ENCODE measurements at places on chromosomes 7 and 10.

DNA sequence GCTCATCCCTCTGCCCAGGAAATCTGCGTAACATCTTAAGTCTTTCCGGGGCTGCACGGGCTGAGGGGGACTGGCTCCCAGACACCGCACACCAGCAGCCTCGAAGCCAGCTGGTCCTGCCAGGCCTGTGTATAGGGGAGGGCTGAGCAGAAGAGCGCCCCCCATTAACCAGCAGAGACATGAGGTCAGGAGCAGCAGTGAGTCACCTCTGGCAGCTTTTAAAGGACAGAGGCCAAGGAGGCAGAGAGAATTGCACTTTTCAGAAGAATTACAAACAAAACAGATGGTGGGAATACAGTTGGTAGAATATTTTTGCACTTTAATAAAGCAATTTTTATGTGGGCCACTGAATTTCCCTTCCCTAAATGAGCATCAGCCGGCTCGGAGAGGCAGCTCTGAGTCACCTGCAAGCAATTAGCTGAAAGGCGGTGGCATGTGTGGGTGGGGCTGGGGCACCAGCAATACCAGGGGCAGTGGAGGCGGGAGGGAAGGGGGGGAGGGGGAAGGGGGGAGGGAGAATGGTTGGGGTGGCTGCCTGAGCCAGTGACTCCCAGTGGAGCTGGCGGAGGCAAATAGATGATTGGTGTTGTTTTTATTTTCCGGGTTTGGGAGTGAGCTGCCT lies 39.1 kb downstream of the GOLGA7B start:
- peak; percentile 12 for DNase-seq

- no peak for DNase-seq
Observed at GRCh38 chr10:122139627-122140170, 131.4 kb upstream of the BTBD16 start.

DNA sequence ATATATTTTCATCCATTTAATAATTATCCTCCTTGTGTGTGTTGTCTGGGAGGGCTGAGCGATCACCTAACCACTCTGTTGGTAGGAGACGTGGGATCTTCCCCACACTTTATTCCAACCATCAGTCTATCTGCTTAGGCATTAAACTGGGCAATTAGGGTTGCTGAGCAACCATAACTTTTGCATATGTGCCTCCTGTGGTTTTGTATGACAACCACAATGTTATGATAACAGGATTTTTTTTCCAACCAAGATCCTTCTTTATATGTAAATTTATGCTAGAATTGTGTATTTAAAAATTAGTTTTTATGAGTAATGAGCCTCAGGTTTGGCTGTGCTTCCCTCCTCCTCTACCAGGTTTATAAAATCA lies 495.0 kb upstream of the MGMT start:
- no peak for DNase-seq

- DNase-seq = no peak
Observed at GRCh38 chr7:23396222-23397015, 73.9 kb downstream of the IGF2BP3 start.

DNA sequence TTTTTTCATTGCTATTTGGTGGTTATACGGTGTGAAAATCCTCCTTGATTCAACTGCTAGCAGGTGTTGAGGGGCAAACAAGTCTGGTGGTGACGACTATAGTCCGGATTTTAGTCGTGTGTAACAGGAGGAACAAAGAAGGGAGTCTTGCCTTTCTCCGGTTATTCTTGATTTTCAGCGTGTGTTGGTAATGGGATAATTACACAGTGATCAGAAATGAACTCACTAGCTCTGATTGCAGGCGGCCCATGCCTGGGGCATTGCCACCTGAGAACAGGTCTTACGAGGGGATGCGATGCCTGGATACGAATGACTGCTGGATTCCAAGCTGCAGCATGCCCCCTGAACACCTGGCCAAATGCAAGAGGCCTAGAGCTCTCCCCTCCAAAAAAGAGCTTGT lies 72.8 kb downstream of the CAMK1D start:
- no peak for DNase-seq

- no peak for DNase-seq
Observed at GRCh38 chr7:26684447-26684846, 179.9 kb downstream of the SKAP2 start.

DNA sequence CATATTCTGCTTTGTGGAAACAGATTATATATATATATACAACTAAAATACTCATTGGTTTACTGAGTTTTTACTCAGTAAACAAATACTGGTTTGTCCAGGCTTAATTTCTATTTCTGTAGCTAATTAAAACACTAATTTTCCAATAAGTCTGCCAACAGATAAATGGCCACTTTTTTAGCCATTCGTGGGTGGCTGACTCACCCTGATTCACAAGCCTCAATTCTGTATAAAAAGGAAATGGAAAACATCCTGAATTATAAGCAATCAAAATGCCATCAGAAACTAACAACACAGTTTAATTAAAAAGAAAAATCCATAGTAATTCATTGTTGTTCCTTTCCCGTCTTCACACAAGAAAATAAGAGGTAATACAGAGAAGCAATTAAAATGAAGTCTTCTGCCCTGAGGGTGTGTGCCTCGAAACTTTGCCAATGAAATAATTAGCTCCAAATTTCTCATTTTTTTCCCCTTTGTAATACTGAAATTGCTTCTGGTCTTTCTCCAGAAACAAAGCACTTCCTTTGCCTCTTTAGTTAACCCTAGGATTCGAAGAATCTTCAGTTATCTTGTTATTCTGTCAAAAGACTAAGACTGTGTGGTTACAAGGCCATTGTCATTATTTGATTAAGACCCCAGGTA lies 118.7 kb upstream of the PTN start:
- DNase-seq = no peak

DNA sequence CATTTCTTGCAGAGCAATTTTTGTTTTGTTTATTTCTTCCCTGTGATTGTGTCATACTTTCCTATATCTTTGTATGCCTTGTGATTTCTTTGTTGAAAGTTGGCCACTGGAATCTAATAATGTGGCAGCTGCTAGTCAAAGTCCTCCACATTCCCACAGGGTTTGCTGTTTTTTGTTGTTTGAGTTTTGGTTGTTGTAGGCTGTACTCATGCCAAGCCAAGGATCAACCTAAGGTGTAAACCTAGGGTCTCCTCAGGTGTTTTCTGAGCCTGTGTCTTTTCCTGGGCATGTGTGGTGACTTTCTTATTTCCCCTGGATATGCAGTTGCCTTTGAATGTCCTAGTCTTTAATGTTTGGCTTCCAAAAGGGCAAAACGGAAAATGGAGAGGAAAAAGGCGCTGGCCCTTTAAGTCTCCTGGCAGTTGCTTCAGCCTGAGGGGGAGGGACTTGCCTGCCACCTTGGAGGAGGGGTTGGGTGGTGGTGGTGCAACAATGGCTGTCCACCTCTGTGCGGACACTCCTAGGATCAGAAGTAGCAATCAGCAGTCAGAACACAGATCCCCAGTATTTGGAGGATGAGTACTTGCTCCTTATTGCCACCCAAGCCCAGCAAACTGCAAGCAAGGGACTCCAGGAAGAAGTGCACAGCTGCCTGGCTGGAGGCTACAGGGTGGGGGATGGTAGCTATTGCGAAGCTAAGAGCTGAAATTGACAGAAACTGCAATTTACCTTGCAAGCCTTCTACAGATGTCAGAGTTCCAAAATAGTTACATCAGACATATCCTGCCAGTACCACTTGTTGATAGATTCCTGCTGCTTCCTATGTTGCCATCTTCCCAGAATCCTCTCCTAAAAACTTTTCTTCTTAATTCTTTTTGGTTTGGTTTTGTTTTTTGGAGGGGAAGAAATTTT lies 5.6 kb upstream of the ZNF518A start:
- no peak for DNase-seq

GRCh38 chr7:44959433-44959951 lies 19.3 kb downstream of the MYO1G start:
- DNase-seq = peak; percentile 38

GRCh38 chr10:82162549-82163195 lies 287.7 kb downstream of the NRG3 start:
- no peak for DNase-seq

DNA sequence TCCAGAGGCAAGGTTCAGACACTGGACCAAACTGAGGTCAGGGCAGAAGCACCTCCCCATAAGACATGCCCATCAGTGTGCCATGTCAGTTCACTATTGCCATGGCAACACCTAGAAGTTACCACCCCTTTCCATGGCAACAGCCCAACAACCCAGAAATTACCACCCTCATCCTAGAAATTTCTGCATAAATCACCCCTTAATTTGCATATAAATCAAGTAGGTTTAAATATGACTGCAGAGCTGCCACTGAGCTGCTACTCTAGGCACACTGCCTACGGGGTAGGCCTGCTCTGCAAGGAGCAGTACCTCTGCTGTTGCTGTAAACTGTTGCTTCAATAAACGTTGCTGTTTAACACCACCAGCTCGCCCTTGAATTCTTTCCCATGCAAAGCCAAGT lies 12.7 kb downstream of the STEAP2 start:
- DNase-seq = no peak

DNA sequence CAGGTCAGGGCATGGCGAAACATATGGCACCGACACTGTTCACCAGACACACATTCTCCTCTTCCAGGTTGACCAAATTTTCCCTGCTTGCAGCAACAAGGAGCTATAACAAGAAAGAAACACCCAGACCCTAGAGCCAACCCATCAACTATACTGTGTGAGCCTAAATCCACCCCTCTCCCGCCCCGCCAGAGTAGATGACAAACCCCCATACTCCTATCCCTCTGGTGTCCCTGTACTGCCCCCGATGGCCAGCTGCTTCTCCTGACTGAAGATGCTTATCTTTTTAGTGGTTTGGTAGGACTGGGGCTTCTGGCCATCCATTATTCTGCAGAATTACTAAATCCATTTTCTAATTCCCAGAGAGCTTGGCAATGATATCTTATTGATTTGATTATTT lies 70.1 kb upstream of the EEPD1 start:
- no peak for DNase-seq

- DNase-seq = no peak
Observed at GRCh38 chr10:50379616-50380015, 128.3 kb upstream of the ASAH2 start.

DNA sequence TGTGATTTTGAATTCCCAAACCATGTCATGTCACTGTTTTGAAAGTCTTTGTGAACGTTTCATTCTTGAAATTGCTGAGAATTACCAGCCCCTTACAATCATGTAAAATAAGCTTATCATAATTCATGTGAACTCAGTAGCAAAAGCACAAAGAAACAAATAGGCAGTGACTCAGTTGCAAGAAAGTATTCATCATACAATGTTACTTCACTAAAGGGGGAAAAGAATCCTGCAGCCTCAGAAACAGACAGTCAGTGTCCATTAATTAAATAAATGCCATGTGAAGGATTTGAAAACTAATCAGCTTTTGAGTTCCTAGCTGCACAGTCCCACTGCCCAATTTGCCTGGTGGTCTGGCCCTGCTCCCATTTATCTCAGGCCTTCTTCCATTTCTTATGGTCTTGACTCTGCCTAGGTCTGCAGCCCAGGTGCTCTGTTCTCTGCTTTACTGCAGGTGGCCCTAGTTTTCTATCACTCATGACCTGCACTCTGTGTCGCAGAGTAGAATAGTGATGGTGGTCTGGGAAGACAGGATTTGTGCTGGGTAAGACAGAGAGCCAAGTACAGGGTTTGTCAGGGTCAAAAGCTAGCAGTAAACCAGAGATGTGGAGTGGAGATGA lies 99.7 kb downstream of the PLCE1 start:
- no peak for DNase-seq

- DNase-seq = no peak
Observed at GRCh38 chr10:56871160-56871668, 510.2 kb upstream of the ZWINT start.

GRCh38 chr7:4119848-4120247 lies 562.2 kb upstream of the FOXK1 start:
- DNase-seq = no peak

DNA sequence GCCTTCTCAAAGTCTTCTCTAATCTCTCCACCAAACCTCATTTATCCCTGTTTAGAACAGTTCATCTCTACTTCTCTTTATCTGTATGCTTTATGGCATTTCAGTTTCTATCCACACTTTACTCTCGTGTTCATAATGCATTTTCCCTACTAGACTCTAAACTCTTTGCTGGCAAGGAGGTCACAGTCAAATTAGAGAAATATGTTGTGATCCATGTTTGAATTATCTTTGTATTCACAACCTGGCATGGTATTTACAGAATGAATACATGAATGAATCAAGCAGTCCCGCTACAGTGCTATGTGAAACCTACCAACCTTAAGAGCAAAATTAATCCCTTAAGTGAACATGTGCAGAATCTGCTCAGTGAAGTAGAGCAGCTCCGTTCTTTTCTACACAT lies 12.8 kb upstream of the YAE1 start:
- DNase-seq = no peak

DNA sequence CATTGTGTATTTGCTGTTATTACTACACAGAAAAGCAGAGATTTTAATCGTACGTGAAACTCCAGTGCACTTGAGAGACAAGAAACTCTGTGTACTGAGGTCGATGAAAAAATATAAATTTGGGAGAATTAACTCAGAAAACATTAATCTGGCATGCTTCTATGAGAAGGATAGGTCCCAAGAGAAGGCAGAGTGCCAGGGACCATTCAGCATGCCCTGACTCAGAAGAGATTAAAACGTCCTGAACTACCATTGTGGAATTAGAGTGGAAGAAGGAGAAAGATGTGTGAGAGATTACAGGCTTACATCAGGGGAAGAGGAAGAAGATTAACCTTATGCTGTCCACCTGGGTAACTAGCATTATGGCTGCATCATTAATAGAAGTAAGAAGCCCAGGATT lies 72.4 kb downstream of the REEP3 start:
- no peak for DNase-seq

DNA sequence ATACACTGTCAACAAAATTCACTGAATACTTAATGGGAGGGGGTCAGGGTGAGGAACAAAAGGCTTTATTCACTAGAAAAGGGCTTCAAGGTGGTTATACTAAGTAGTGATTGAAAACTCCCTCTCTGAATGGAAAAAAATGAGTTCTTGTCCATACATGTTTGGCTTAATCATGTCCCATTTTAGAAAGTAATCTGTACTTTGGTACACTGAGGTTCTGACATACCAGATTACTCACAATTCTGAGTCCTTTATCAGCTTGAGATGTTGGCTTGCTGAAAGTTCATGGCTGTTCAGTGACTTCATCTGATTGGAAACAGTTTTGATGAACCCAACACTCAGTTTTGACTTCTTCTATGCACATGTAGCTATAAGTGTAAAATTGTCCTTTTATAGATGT lies 12.8 kb upstream of the NOBOX start:
- no peak for DNase-seq

DNA sequence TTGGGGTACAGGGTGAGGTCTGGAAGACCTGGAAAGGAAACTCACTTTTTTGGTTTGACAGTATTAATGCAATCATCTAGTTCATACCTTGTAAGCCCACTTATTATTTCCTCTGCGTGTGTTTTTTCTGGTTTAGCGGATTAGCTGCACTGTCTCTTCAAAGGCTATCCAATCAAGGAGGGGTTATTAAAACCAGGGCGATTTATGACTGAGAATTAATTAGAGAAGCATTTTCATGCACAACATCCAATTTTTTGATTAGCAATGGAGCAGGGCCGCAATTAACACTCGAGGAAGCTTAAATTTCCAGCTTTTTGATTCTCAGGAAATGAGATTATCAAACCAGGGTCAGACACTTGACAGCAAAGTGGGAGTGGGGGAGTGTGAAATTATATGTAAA lies 248.9 kb downstream of the EXOC4 start:
- DNase-seq = no peak
